ENCODE measurements at places on chromosomes 16 and 17.

GRCh38 chr17:15012351-15012980, 252.7 kb downstream of the PMP22 start:
- no peak for DNase-seq

DNA sequence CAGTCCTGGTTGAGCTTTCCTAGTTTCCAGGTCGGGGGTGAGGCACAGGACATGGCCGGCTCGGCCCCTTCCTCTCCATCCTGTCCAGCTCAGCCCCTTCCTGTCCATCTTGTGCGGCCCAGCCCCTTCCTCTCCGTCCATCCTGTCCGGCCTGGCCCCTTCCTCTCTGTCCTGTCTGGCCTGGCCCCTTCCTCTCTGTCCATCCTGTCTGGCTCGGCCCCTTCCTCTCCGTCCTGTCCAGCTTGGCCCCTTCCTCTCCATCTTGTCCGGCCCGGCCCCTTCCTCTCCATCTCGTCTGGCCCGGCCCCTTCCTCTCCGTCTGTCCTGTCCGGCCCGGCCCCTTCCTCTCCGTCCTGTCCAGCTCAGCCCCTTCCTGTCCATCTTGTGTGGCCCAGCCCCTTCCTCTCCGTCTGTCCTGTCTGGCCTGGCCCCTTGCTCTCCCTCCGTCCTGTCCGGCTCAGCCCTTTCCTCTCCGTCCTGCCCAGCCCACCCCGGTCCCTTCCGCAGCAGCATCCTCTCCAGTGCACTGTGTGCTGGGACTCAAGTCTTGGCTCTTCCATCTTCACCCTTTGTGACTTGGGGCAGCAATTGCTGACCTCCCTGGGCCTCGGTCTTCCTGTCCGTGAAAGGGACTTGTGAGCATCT, 5.5 kb upstream of the ZNF750 start:
- DNase-seq = no peak

GRCh38 chr17:69090365-69090764, 29.6 kb upstream of the ABCA9 start:
- no peak for DNase-seq

GRCh38 chr16:26710450-26710849, 356.3 kb upstream of the C16orf82 start:
- DNase-seq = no peak

GRCh38 chr17:59389066-59389465, 57.6 kb downstream of the YPEL2 start:
- no peak for DNase-seq

GRCh38 chr17:76277300-76278267, 12.4 kb downstream of the UBALD2 start:
- no peak for DNase-seq

DNA sequence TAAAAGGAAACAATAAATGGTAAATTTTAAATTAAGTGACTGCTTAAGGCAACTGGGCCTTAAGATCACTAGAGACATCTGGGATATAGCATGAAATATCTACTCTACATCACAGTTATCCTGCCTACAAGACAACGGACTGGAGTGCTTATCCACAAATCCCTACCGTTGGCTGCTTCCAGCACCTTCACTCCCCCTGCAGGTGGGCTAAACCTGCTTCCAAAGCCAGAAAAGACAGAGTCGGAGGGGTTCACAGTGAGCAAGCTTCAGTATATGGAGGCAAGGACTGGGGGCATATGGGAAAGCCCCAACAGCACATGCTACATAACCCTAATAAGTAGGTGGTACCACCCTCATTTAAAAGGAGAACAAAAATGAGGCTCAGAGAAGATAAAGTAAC, 45.3 kb downstream of the GRIN2A start:
- DNase-seq = no peak

DNA sequence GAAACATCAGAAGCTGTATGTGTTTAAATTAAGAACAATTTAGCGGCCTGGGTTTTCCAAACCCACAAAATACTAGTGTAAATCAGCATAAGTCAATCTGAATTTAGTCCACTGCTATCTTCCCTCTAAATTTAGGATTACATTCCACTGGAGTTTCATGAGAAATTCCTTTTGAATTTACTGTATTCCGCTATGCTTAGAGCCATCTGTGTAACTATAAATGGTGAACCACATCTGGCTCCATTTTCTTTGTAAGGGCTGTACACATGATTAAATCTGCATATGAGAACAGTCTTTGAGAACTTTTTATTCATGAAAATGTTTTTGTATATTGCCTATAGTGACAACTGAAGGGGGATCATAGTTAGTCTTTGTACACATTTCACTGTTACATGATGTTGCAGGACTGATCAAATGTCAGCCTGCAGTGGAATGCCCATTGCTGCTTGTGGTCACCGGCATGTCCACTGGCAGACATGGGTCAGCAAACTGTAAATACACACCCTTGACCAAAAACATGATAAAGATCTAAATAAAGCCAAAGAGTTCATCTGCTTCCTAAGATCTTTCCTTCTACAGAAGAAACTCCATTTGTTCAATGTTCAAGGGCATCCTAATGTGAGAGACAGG, 36.8 kb downstream of the RPGRIP1L start:
- DNase-seq = no peak

- no peak for DNase-seq
These were observed at the start of gene ICAM2 for GRCh38 chr17:64020056-64020766. Gene ICAM2 (minus strand): TSS chr17:64020633. CDS start chr17:64006691, 13,942 bp downstream.

- DNase-seq = no peak
These were observed 1.2 kb upstream of the GRB7 start for GRCh38 chr17:39736319-39737165.

DNA sequence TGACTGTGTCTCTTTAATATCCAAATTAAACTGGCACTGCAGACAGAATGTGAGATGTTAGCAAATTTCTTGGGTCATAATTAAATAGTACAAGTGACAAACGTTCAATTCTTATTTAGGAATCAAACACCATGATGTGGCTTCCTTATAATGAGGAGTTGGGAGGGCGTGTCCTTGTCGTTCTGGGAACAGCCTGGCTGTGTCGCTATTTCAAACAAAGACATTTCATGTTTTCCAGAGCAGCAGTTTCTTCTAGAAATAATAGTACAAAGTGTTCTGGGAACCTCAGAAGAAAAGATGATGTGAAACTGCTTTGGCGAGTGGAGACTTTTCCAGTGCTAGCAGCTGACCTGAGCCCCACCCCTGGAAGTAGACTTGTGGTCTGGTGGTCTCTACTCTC, 301.7 kb upstream of the N4BP1 start:
- no peak for DNase-seq

GRCh38 chr17:76195281-76196096, 44.8 kb downstream of the RNF157 start:
- DNase-seq = no peak

DNA sequence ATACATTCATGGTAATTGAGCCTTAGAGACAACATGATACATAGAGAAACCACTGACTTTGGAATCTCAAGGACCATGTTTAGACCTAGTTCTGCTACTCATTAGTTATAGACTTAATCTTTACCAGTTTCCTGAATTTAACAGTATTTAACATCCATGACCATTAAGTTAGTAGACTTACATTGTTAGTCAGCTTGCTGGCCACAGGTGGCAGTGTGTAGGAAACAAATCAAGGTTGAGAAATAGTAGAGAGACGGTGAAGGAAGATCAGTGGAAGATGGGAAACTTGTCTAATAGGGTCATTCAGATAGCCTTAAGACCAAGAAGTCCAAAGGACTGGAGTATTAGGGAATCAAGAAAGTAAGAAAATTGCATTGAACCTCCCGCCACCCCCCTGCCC, 31.0 kb downstream of the OMG start:
- no peak for DNase-seq

DNA sequence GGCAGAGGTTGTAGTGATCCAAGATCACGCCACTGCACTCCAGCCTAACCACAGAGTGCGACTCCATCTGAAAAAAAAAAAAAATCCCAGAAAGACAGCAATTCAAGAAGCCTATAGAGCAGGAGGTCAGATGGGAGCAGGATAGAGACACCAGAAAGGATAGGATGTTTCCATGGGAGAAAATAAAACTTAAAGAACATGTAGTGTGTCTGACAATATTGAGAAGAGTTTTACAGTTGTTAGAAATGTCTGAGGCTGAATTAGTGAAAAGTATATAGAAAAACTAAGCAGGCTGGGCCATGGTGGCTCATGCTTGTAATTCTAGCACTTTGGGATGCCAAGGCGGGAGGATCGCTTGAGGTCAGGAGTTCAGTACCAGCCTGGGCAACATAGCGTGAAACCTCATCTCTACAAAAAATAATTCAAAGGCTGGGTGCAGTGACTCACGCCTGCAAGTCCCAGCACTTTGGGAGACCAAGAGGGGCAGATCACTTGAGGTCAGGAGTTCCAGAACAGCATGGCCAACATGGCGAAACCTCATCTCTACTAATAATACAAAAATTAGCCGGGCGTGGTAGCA, 15.3 kb upstream of the TRIM37 start:
- no peak for DNase-seq

GRCh38 chr17:8322061-8322460, 12.0 kb downstream of the ARHGEF15 start:
- DNase-seq = no peak

DNA sequence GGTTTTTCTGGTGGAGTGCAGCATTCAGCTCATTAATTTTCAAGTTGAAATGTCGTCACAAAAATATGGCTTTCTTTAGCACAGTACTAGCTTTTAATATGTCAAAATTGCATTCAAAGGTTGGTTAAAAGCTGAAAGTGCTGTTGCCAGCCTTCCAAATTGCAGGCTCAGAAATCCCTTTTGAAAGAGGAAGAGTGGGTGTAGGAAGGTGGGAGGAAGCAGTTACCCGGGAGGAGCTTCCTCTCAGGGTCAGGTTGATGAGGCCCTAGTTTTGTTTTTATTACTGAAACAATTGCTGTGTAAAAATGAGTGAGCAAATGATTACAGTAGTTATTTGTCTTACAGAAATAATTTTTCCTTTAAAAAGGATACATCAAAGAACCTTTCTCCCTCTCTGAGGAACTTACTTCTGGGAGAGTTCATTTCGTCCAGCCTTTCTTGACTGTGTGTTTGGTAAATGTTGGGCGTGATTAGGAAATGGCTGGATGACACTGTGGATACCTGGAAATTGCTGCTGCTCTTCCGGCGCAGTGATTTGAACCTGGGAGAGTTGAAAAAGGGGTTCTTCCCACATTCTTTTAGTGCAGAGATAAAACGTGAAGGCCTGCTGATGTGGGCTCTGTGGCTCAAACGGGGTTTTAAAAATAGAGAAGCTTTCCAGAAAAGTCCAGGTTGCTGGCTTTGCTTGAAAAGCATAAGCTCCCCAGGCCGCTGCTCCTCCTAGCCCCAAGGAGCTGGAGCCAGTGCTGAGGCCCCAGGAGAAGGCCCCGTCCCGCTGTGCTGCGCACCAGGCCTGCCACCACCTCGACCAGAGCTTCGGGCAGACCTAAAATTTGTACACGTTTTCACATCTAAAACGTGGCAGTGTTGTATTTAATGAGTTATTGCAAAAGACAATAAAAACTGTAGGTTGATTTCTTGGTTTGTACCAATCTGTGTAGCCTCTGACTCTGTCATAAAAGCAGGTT, 41.7 kb downstream of the SEC14L1 start:
- DNase-seq = no peak

GRCh38 chr17:64115822-64116534, 14.0 kb downstream of the ERN1 start:
- no peak for DNase-seq

DNA sequence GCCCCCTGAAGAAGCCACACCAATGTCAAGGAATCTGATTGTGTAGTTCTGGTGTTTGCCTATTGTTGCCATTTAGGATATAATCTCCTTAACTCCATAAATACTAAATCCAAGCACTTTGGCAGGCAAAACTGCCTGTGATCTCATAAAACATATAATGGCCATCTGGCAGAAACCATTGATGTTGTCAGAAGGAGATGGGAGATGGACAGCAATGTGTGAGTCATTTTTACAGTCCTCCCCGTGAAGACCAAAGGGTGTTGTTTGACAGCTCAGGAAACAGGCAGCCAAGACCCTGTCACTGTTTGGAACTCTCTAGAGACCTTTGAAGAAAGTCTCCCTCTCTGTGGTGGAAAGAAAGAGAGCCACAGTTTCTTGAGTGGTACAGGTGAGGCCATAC, 454.1 kb downstream of the HS3ST3B1 start:
- no peak for DNase-seq

DNA sequence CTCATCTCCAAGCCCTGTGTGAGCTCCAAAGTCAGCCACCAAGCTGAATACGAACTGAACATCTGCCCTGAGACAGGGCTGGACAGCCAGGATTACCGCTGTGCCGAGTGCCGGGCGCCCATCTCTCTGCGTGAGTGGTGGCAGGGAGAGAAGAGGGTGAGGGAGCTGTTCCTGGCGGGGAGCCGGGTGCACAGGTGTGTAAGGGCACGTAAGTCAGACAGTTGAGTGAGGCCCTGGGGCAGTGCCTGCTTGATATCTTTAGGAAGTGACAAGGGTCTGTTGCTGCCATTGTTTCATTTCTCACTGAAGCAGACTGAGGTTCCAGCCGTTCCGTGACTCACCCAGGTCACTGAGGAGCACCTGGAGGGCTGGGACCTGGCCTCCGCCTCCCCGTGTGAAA, 12.4 kb downstream of the DEF8 start:
- DNase-seq = no peak

- DNase-seq = no peak
These were observed 73.9 kb downstream of the STH start for GRCh38 chr17:46072998-46073397.

All from NCI-H524 treated with DMSO at 0.1 percent for 48 hours (cell line).